Activated naive CD4-positive, alpha-beta T cell treated with Interleukin-2 at 50 U/mL for 16 hours (primary cell): ENCODE measurements at places on chromosomes 1 and 21.

GRCh38 chr1:82287556-82287955 lies 486.8 kb downstream of the ADGRL2 start:
- no peak for DNase-seq

DNA sequence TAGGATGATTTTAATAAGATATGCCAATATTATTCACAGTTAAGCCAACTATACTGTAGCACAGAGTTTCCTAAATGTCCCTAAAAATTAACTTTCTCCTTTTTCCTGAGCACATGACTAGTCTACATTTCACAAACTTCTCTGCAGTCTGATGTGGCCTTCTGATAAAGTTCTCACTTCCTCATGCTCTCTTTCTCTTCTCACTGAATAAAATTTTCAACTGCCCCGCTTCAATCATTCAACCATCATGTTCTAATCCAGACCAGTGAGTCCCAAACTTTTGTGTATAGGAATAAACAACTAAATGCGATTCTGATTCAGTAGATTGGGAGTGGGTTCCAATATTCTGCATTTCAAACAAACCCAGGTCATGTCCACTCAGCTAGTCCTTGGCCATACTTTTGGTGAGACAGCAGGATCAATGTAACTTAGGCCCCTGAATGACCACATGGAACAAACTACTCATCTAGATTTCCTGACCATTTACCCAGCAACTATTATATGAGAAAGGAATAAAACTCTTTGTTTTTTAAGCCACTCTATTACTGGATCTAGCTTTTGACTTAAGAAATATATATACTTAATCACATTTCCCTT lies 20.1 kb downstream of the TUT4 start:
- no peak for DNase-seq

DNA sequence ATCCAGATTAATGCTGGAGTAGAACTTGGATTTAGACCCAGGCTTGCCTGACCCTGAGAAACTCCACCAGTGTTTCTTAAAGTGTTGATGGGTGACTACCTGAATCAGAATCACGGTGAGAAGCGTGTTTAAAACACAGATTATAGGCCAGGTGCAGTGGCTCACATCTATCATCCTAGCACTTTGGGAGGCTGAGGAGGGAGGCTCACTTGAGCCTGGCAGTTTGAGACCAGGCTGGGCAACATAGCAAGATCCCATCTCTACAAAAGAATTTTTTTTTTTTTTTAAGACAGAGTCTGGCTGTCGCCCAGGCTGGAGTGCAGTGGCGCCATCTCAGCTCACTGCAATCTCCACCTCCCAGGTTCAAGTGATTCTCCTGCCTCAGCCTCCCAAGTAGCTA lies 56.3 kb upstream of the TENT5B start:
- DNase-seq, result no peak

DNA sequence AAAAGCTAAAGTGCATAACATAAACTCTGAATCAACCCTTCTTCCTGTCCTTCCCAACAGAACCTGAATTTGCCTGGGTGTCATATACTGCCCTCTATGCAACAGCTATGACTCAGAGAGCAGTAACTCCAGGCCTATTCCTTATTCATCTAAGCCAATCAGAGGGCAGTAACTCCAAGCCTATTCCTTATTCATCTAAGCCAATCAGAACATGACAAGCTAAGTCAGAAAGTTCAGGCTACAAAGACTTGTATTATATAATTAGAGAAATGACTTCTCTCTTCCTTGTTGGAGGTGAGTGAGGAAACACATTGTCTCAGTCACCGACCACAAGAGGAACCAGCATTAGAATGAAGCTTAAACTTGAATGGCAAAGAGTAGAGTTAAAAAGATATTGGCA lies 26.2 kb upstream of the TADA1 start:
- DNase-seq, result no peak

- no peak for DNase-seq
Measured at GRCh38 chr1:20262810-20263534, 27.7 kb upstream of the VWA5B1 start.

GRCh38 chr1:94335447-94335846 lies 82.7 kb upstream of the ABCD3 start:
- DNase-seq, result no peak

GRCh38 chr1:59391212-59392179 lies 94.6 kb downstream of the FGGY start:
- DNase-seq, result no peak

DNA sequence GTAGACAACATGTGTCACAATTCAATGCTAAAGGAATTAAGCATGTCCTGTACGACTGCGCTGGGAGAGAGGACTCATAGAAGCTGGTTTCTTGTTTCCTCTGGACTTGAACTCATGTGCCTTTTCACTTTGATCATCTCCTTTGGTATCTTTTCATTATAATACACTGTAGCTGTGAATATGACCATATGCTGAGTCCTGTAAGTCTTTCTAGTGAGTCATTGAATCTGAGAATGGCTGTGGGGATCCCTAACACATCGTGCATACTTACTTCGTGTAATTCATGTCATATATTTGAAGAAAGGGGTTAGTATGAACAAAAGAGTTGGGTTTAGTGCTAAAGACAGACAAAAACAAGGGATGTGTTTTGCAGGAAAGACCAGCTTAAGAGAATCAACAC lies 148.1 kb upstream of the RUNX1 start:
- DNase-seq, result no peak

DNA sequence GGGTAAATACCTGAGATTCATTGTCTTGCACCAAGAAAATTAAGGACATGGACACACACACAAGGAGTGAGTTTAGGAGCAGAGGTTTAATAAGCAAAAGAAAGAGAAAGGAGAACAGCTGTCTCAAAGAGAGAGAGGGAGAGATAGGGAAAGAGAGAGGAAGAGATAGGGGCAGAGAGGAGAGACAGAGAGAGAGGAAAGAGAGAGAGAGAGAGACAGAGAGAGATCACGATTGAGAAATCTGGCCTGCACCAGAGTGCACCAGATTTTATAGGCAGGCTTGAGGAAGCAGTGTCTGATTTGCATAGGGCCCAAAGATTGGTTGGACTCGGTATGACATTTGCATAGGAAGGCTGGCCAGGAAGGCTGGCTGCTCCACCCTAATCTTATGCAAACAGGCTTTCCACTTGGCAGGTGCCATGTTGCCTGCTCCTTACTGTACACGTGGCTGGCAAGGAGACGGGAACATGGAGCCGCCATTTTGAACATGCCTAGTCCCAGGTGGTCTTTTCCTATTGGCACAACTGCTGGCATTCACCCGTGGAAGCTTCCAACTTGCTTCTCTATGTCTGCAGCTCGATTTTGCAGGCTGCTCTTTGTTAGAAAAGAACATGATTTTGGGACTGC lies 419.9 kb downstream of the ZP4 start:
- no peak for DNase-seq

DNA sequence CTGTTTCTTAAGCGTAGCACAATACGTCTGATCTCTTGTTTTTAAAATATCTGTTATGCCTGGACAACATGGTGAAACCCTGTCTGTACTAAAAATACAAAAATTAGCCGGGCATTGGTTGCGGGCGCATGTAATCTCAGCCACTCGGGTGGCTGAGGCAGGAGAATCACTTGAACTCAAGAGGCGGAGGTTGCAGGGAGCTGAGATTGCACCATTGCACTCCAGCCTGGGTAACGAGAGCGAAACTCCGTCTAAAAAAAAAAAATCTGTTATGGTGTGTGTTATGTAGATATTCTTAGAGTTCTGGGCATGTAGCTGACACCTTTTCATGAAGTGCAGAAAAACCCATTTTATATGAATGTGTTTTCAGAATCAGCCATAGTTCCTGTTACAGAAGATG lies 38.2 kb downstream of the RABGAP1L start:
- DNase-seq, result no peak

- DNase-seq, result no peak
Measured at GRCh38 chr1:212542761-212543187, 65.8 kb upstream of the ATF3 start.

- no peak for DNase-seq
Measured at GRCh38 chr1:67060811-67061218, 6.9 kb upstream of the SLC35D1 start.
